ENCODE measurements at places on chromosomes 1 and 21.

- DNase-seq: no peak
These were observed at the start of gene DOP1B for GRCh38 chr21:36156815-36157670. Gene DOP1B (plus strand): TSS chr21:36156824. CDS start chr21:36164734, 7,910 bp downstream.

DNA sequence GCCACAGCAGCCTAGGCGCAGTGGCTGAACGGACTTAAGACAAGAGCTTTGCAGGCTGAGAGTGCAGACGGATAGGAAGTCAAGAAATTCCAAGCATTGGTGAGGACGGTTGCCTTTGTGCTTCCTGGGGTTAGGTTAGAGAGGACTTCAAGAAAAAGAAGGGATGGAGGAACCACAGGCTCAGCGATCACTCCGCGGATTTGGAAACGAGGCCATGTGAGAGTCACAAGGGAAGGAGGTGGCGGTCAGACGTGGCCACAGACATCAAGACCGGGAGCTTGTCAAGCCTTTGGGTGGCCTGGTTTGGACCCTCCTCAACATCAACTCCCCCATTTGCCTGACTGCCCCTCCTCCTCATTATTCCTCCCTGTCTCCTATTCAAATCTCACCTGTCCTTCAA, 62.3 kb downstream of the NID1 start:
- no peak for DNase-seq

- DNase-seq: no peak
These were observed 15.3 kb downstream of the CASZ1 start for GRCh38 chr1:10781137-10781536.

GRCh38 chr1:84711869-84712268, 21.6 kb upstream of the SSX2IP start:
- no peak for DNase-seq

DNA sequence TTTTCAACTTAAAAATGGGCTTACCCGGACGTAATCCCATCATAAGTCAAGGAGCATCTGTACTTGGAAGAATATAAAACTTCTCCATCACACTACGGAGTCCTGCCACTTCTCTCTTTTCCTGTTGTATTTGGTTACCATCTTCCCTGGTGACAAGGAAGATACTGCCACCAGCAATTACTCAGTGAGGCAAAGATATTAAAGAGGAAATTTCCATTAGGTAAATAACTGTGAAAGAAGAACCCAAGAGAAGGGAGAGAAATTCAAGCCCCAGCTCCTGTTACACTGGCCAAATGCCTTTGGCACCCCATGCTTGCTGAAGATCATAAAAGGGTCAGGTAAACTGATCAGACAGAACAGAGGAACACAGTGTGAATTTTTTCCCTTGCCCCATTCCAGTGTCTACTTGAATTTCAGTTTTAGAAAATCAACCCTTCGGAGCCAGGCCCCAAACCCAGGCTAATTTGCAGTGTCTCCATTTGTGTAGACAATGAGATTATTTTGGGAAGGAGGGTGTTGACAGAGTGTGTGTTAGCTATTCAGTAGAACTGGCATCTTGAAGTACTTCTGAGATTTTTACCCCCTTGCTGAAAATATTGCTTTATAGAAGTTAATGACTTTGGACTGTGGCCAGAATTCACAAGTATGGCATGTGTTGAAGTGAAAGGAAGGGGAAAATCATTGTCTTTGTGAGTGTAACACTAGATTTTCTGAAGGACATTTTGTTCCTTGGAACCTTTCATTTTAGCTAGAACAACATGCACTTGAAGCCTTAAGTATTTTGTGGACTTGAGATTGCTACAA, 167.1 kb downstream of the DHRS3 start:
- no peak for DNase-seq

DNA sequence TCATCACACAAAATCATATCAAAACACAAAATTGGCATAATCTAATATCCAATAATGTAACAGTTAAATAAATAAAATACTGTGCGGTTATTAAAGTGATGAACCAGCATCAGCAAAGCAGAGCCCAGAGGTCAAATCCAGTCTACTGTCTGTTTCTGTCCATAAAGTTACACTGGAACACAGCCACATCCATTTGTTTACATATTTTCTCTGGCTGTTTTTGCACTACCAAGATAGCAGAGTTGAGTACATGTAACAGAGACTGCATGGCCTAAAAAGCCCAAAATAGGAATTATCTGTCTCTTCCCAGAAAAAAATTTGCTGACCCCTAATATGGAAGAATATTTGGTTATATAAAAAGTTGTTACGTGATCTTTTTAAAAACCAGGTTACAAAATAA, 242.2 kb upstream of the DMRTA2 start:
- no peak for DNase-seq

GRCh38 chr1:97243973-97244560, 522.5 kb downstream of the PTBP2 start:
- no peak for DNase-seq

DNA sequence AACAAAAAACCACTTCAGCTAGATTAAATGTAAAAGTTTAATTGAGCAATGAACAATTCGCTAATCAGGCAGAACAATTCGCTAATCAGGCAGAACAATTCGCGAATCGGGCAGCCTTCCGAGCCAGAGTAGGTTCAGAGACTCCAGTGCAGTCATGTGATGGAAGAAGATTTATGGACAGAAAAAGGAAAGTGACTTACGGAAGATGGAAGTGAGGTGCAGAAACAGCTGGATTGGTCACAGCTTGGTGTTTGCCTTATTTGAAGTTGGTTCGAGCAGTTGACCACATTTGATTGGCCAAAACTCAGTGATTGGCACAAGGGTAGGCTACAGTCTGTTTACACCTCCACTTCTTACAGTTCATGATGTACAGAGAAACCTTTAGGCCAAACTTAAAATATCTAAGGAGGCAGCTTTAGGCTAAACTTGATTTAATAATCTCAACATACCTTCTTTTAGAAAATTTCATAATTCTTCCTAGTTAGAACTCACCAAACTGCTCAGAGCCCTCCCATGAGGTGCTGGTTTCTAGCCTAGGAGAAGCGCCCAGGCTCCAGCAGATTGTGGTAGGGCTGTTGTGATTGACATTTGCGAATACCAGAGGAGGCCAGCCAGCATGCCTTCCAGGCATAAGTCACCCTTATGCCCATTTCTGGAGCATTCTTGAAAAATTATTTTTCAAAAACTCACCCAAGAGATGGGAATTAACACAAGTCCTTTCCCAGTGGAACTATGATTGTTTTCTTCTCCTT, 22.8 kb upstream of the KCNC4 start:
- no peak for DNase-seq

DNA sequence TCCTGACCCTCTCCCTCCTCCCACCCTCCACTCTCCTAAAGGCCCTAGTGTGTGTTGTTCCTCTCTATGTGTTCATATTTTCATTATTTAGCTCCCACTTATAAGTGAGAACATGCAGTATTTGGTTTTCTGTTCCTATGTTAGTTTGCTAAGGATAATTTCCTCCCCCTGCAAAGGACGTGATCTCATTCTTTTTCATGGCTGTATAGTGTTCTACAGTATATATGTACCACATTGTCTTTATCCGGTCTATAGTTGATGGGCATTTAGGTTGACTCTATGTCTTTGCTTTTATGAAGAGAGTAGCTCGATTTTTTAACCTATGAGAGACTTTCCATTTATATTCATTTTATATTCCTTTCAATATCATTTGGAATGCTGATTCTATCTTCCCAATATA, 7.9 kb upstream of the PTBP2 start:
- no peak for DNase-seq

- DNase-seq: no peak
These were observed 52.4 kb upstream of the PAX7 start for GRCh38 chr1:18578271-18578670.

DNA sequence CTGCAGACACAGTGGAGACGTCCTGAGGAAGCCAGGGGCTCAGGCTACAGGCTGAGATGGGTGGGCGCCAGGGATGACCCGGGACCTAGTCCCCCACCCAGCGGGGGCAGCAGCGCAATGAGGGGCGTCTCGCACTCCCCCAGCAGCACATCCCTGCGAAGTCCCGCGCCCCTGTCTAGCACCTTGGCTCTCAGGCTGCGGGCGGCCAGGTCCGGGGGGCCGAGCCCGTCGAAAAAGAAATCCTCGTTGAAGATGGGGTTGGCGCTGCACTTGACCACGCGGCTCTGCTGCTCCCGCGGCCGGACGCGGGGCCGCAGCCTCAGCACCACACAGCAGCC, 1.8 kb downstream of the C2CD4D start:
- DNase-seq: no peak

- DNase-seq: peak; percentile 86
These were observed 34.8 kb downstream of the KCNQ4 start for GRCh38 chr1:40818264-40818961.

GRCh38 chr1:172912765-172913260, 137.9 kb downstream of the TNFSF18 start:
- no peak for DNase-seq

GRCh38 chr1:201054091-201054543, 30.6 kb upstream of the KIF21B start:
- DNase-seq: no peak

- no peak for DNase-seq
These were observed 133.4 kb downstream of the RHOU start for GRCh38 chr1:228868731-228869024.

DNA sequence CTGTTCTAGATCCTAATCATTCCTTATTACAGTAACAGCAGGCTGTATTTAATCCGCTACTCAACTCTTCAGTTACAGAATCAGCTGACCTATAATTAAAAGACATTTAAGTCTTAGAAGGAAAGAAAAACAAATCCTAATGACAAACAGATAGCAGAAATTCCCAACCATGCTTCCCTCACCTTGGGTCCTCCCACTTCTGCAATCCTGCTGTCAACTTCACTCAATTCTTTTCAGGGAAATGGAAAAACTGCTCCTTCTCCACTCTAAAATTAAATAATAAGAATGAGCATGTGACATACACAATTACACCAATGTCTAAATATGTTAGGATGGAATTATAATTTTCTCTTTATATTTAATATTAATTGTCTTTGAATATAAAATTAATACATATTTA, 182.6 kb upstream of the LYPLAL1 start:
- no peak for DNase-seq

- no peak for DNase-seq
These were observed 367.7 kb downstream of the PRDM2 start for GRCh38 chr1:14067711-14068110.

DNA sequence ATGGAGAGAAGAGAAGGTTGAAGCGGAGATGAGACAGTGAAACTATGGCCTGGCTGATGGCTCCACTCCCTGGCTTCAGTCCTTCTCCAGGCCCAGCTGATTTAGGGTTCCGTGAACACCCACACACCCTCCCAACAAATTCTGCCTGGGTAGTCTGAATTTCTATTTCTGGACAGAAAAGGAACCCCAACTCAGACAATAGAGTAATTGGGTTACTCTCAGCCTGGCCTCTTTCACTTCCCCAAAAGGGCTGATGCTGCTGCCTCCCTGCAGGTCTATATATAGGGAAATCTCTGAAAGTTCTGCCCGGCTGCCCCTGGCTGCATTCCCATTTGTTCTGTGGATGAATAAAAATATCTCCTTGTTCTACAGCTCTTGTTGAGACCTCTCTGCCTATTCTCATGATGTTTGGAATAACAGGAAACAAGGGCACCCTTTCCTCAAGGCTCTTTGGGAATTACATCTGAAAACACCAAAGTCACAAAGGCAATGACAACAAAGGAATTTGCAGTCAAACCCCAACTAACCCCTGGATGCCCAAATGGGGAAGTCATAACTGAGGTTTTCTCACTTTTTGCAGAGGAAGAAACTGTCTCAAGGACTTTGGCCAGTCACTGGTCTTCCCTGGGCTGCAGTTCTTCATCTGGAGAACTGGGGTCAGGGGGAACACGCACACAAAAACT, 11.4 kb upstream of the ZSCAN20 start:
- no peak for DNase-seq

- no peak for DNase-seq
These were observed 103.5 kb upstream of the ZBTB40 start for GRCh38 chr1:22347854-22348760.

GRCh38 chr1:67097305-67097704, 37.5 kb downstream of the C1orf141 start:
- DNase-seq: no peak

- DNase-seq: no peak
These were observed 46.4 kb downstream of the AJAP1 start for GRCh38 chr1:4700801-4701200.

- no peak for DNase-seq
These were observed 93.7 kb downstream of the TTC3 start for GRCh38 chr21:37166733-37167132.

DNA sequence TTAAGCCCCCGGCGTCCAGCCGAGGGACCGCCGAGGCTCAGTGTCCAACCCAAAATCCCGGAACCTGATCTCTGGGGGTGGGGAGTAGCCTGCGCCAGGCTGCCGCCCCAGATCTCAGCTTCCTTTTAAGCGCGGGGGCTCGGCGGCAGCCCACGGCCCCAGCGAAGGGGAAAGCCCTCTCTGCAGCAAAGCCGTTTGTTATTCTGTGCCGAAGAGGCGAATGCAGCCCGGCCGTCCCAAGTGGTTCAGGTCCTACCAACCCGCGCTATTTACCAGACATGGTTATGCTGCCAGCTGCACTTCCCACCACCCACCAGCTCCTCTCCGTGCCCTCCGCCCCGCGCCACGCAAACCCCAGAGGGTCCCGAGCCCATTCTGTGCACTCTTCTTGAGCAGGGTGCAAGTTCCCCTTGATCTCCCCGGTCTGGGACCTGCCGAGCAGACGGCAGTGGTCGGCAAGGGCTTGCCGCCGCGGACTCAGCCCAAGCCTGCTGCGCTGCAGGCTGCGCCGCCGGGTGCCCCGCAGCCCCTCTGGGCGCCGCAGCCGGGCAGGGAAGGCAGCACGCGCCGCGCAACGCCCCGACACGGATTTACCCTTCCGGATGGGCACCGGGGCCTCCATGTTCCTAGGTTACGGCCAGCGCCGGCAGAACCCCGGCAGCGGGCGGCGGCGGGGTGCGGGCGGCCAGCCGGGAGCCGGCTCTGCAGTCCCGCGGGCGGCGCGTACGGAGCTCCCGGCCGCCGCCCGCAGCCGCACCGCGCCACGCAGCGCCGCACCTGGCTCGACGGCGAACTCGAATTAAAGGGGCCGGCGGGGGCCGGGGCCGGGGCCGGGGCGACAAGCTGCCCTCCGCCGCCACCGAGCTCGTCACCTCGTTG, 738 bp upstream of the KCNA2 start:
- no peak for DNase-seq

DNA sequence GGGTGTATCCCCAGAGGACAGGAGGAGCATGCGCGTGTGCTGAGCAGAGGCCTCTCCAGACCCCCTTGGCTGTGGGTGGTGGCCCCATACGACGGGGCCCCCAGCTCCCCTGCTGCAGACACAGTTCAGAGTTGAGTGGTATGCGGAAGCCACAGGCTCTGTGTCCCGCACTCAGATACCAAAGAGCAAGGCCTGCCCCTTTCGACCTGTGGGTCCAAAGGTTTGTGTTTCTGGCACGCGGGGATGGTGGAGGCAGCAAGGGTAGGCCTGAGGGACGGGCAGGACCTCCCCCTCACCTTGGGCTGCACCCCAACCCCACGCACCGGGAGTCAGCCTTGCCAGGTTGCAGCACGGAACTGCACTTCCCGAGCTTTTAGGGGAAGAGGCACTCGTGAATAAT, at the start of gene KCNAB2:
Gene KCNAB2, plus strand, starts transcription at position 328 of the 400 bp plus-strand sequence. CDS start 5,649 bp downstream, outside the sequence.
- DNase-seq: no peak

DNA sequence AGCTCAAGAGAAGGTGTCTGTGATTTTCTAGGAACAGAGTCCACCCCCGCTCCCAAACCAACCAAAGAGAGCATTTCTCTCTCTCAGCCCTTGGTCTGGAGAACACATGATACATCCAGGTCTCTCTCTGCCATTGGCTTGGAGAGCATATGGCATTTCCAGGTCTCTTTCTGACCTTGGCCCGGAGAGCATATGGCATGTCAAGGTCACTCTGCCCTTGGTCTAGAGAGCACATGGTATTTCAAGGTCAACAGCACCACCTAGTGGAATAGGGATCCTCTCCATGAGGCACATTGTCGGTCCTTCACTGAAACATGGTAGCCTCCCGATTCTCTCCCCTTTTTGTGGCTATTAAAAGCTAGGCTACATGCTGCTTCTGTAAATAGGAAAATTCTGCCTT, 437.7 kb upstream of the OLFM3 start:
- DNase-seq: no peak

Data from effector memory CD4-positive, alpha-beta T cell (primary cell).